Cortex of kidney (tissue), 1 donor: ENCODE measurements at places on chromosomes 2 and 18.

DNA sequence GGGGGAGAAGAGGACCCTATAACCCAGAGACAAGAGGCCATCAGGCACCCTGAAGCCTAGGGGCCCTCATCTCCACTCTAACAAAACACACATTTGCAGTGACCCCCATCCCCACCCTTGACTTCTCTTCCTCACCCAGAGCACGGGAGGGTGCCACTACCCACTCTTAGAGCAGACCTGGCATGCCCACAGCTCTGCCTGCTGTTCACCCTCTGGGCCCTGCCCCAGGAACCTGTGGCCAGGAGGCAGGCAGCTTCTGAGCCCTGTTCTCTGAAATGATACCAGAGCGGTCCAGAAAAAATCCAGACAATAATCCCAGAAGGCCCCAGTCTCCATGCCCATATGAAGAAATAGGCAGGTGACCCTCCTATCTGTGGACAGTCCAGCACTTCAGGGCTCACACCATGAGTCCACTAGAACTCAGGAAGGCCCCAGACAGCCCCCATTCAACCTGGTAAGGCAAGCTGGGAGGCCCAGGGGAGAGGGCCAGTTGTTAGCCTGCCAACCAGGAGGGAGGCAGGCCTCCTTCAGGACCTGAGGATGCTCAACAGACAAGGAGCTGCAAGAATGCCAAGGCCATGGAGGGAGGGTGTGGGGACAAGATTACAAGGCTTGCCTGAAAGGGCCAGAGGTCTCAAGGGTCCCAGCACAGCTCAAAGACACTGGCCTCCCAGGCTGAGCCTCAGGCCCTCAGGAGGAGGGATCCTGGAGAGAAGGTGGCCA lies 75.0 kb downstream of the TNS1 start:
- no peak for DNase-seq

- no peak for DNase-seq
Measured at GRCh38 chr18:36899289-36899688, 70.4 kb downstream of the KIAA1328 start.

GRCh38 chr18:42719221-42719620 lies 396.3 kb downstream of the RIT2 start:
- no peak for DNase-seq

- no peak for DNase-seq
Measured at GRCh38 chr2:125652280-125652679, 1003.7 kb upstream of the GYPC start.

DNA sequence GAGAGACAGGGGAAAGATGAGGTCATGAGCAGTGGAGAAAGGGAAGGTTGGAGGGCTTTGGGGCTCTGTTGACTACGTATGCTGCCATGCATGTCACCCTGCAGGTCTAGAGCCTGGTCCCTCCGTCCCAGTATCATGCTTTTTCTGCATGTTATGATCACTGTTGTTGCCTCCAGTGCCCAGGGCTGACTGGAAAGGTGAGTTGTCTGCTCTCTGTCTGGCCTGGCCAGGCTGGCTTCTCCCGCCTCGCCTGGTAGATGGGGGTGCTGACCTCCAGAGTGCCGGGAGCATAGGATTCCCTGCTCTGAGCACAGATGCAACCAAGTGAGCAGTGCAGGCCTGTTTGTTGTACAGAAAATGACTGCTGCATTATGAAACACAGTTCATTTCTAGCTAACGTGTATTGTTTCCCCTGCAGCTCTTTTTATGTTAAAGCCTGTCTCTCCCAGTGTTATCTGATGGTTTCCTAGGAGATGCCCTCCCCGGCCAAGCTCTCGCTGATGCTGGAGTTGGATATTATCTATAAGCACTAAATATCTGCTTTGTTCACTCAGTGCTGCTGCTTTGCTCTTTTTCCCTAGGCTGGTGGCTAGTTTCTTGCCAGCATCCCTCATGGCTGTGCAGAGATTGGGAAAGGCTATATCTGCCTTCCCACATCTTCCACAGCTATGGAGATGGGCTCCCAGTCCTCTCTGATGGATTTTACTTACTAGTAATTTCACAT lies 158.2 kb downstream of the TDRD15 start:
- no peak for DNase-seq

GRCh38 chr2:216584112-216584511 lies 49.1 kb upstream of the IGFBP2 start:
- DNase-seq = no peak

DNA sequence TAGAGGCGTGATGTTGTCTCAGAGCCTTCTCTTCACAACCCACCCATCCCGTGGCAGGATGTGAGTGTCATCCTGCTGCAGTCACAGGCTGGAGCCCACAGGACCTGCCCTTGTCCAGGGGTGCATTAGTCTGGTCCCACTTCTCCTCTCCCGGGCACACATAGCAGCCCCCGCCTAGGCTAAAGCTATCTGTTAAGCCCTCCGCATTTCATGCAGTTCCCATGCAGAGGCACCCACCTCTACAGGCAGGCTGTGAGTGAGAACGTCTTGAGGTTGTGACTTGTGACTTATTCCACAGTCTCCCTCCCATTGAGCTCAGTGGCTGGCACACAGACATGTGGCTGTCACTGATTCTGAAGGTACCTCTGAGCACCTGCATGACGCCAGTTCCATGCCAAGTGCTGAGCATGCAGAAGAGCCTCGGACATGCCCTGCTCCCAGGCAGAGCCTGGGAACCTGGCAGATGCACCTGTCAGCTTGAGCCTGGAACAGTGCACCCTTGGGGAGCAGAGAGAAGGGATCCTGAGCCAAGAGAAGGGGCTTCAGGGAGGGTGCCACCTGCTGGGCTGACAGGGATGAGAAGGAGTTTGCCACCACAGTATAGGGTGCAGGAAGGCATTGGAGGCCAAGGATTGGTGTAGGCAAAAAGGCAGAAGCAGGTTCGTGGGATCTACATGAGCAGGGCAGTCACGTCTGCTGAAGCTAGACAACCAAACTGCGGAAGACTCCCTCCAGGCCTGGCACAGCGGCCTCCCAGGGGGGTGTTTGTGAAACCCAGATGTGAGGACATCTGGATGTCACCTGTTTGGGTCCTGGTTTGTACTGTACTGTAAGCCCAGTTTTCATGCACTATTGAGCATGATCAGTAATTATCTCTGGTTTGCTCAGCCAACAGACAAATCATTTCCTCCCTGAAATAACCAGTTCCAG lies 213.6 kb downstream of the GLI2 start:
- no peak for DNase-seq

DNA sequence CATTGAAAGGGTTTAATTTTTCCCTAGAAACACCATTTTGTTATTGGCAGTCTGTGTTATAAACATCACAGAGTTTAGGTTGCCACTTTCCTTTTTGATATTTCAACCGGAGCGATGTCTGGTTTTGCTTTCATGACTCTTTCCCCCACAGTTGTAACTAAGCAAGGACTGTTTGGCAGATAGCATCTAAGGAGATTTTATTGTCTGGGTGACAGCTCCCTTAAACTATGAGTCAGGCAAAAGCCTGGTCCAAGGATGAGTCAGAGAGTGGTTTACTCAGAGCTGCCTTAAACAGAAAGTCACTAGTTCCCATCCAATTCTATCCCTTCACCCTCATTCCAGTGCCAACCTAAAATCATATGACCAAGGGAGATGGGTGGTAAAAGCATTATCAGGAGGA lies 341.6 kb upstream of the VWC2L start:
- DNase-seq = no peak
